ENCODE measurements at places on chromosomes 6 and 20.
A peak's percentile ranks its signal among the peaks of the same experiment; 100 is the strongest.

GRCh38 chr6:30635834-30636233, 9.2 kb downstream of the ATAT1 start:
- DNase-seq, result no peak

DNA sequence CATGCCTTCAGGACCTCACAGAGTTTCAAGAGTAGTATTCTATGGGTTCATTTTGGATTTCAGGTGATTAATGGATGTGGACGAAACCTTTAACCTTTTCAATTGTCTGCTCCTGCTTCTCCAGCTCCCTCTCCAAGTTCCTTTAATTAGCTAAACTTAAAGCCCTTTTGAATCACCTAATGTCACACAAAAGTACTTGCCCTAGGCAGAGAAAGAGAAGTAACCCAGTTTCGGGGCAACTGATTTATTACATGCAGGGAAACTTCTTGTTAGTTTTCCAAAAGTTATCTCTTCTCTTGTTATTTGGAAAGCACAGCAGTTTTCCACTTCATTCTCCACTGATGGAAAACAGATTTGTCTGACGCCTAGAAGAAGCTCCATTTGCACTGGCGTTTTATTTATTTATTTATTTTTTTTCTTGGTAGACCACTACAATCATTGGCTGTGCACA, 407.7 kb upstream of the JARID2 start:
- no peak for DNase-seq

DNA sequence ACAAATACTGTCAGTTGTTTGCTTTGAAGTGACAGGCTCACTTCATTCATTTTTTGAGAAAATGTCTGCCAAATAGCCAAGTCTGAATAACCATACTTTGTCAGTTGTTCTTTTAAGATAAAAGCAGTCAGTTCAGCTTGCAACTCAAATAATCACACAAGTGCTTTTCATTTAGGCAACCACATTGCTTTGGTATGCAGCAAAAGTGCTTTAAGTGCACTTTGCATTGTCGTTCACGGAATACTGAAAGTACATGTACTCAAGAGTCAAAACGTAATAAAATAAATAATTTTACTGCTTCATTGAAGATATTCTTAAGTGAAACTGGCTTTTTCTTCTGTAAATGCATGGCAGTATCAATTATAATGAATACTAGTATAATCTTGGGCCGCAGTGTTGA, 107.2 kb downstream of the MMS22L start:
- no peak for DNase-seq

DNA sequence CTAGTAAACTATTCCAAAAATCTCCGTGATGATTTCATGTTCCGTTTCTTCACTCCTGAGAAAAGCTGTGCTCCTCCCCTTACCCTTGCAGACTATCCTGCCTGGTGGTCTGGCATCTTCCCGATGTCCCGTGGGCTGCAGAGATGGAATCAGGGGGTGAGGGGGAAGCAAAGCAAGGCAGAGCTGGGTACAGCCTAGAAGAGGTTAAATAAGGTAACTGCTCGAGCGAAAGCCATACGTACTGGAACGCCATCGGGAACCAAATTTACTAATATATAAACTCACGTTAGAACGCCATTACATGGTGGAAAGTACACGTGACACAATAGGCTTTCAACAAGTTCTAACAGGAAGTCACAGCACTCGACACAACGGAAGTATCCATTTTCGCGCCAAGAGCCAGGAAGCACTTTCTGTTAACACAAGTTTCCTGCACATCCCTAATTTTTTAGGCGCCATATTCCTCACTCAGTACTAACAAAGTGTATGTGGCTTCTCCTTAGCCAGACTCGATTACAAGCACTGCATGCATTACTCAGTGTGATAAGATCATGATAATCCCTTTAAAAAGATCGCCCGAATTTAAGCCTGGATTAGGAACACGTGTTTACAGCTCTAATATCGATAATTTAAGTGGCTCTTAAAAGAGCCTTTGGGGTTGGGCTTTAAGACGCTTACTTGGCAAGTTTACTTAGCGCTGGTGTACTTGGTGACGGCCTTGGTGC, 101.6 kb upstream of the PRSS16 start:
- peak; percentile 58 for DNase-seq

GRCh38 chr6:39339096-39339867, 16.8 kb upstream of the KCNK16 start:
- no peak for DNase-seq

GRCh38 chr6:42369568-42369967, 82.2 kb downstream of the TRERF1 start:
- DNase-seq, result no peak

DNA sequence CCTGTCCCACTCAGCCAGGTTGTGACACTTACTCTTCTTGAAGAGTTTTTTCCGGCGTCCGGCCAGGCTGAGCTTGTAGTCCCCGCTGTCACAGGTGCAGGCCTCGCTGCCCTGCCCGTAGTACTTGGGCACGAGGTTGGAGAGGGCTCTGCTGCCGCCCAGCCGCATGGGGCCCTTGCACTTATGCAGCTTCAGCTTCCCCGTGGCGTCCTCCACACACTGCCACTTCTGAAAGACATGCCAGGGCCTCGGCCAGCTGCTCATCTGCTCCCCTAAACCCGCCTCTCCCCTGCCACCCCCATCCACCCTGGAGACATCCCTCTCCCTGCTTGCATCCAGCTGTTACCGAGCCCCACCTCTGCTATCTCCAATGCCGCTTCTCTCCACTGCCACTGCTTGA, 113.1 kb downstream of the SULF2 start:
- DNase-seq, result no peak
